ENCODE measurements at places on chromosomes 16 and 17.

GRCh38 chr16:86227801-86228200, 282.5 kb upstream of the FOXF1 start:
- DNase-seq = no peak

GRCh38 chr16:89171216-89172170, at the start of gene CDH15:
CDH15 (plus strand) TSS chr16:89171748; CDS start chr16:89171832, 84 bp downstream.
- peak; percentile 93 for DNase-seq

GRCh38 chr17:66143657-66144282, 48.2 kb downstream of the CEP112 start:
- no peak for DNase-seq

- peak; percentile 41 for DNase-seq
These were observed 8.0 kb downstream of the FLYWCH1 start for GRCh38 chr16:2919511-2920255.

DNA sequence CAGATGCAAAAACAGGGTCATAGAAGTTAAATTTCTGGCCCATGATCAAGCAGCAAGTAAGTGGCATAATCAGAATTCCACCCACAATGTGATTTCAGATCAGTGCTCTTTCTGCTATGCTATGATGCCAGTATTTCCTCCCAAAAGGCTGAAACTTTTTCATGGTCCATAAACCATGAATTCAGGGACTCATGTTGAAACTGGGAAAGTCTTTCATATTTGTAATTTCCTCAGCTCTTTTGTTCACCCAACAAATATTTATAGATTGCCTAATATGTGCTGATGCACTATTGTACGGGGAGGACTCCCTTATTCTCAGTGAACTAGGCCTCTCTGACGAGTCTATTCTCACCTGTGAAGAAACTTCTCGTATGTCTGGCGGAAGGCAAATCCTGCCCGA, 156.3 kb downstream of the MYO1D start:
- no peak for DNase-seq

- DNase-seq = no peak
These were observed 2.6 kb upstream of the DNAH2 start for GRCh38 chr17:7714721-7715594.

- DNase-seq = no peak
These were observed 452.0 kb downstream of the SOX9 start for GRCh38 chr17:72572604-72573491.

- DNase-seq = no peak
These were observed 43.4 kb upstream of the CRHR1 start for GRCh38 chr17:45740553-45741330.

- DNase-seq = no peak
These were observed 40.3 kb downstream of the HOXB1 start for GRCh38 chr17:48490451-48490892.

DNA sequence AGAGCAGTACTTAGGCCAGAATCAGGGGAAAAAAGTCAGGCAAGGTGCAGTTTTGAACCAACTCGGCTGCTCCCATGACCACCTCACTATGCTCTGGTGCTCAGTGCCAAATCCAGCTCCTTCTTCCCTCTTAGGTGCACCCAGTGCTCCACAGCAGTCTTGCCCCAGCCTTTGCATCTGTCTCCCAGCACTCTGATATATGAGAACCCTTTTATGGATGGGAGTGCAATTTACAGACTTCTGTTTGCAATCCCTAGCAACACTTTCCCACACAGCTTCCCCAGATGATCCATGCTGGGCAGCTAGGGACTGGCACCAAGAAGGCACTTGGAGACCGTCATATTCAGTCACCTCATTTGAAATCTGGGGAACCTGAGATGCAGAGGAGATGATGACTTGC, 267.9 kb upstream of the CCL2 start:
- DNase-seq = no peak

- DNase-seq = peak; percentile 59
These were observed 24.3 kb upstream of the KRT20 start for GRCh38 chr17:40909351-40909750.

DNA sequence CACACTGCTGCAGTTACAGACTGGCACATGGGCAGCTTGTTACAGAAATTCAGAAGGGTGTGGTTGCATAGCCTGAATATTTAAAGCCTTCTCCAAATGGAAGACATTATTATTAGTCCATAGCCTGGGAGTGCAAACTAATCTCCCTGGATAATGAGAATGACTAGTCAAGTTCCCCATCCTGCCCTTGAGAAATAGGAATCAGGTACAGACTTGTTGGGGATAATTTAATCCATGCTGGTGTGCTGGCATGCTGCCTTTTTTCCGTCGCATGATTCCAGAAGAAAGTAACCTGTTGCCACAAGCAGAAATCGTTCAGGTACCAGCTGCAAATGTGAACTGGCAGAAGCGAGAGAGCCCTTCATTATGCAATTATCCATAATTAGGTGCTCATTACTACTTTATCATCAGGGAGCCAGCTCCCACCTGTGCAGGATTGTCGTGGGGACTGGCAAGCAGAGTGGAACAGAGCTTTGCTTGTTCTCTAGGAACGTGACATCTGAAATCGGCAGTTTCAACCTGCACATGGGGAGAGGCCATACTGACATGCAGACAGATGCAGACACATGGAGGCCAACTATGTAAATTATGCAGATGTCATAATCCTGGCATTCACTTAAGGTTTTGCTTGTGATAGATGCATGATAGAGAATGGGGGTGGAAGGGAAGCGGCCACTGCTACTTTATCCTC, 419.4 kb downstream of the PMP22 start:
- no peak for DNase-seq

DNA sequence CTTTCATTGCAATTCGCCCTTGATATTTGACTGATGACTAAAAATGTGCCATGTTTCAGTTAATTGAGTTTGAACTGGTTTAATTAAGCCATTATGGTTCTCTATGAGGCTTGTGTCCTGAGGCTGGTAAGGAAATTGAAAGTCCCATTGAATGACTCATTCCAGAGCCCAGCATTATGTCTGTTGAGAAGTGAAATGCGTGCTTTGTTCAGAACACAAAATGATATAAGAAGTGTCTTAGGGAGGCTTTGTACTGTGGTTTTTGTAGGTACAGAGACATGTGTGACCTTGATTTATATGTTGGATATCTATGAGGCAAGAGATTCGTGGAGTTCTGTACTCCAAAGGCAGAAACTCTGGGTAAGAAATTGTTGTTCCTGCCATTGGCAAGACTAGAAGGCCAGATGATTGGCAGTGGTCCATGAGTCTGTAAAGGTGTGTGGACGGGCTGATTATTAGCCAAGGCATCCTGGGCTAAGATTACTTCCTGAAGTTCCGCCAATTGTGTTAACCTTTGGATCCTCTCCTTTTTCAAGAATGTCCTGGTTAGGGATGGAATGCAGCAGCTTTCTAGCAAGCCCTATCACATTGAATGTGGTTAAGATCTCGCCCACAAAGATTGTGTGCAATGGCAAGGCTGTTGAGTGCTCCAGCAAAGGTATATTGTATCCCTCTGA, 103.7 kb downstream of the NPIPB5 start:
- DNase-seq = no peak

GRCh38 chr17:65772989-65773388, 211.5 kb upstream of the AXIN2 start:
- DNase-seq = no peak

DNA sequence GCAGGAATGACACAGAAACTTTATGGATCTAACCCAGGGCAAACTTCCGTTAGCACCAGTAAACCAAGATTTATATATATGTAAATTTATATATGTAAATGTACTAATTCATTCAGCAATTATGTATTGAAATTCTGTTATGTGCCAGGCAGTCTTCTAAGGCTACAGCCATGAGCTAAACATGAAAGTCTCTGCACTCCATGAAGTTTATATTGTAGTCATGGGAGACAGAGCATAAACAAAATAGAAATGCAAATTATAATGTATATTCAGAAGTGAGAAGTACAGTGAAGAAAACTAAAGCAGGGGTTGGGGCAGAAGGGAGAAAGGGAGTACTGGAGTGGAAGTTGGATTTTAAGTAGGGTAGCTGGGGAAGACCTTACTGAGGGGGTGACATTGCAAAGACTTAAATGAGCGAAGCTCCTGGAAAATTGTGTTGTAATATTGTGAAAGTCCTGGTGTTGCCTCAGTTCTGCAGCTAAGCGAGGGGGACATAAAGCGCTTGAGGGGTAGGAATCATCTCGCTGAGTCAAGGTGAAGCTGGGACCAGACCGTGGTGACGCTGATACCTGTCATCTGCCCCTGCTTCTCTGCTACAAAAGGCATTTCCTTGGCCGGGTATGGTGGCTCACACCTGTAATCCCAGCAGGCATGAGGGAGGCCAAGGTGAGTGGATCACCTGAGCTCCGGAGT, 64.8 kb downstream of the YPEL2 start:
- no peak for DNase-seq

GRCh38 chr16:83682116-83682867, 125.5 kb upstream of the HSBP1 start:
- DNase-seq = no peak

GRCh38 chr17:76726776-76727718, at the start of gene METTL23:
METTL23 (plus strand) TSS chr17:76726839; CDS start chr17:76729711, 2,872 bp downstream.
- peak; percentile 69 for DNase-seq

GRCh38 chr16:79535130-79535529, 65.4 kb downstream of the MAF start:
- no peak for DNase-seq

DNA sequence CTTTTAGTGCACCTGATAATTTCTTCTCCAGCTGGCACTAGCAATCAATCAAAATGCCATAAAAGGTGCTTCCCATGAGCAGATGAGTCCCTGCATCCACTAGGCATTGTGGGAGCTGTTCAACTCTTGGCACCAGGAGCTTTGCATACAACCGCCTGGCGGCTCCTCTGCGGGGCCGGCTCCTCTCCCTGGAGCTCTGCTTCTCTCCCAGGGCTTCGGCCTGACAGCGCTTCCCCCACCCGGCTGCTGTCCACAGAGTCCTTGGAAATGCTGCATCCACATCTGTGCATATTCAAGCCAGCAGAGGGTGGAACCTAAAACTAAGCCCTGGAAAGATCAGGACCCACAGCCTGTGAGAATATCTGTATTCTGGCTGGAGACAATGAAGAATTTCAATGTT, 62.9 kb downstream of the LMF1 start:
- no peak for DNase-seq

GRCh38 chr17:57357392-57357784, 101.1 kb downstream of the MSI2 start:
- DNase-seq = no peak

GRCh38 chr16:29805232-29806098, 864 bp upstream of the MAZ start:
- DNase-seq = peak; percentile 96

DNA sequence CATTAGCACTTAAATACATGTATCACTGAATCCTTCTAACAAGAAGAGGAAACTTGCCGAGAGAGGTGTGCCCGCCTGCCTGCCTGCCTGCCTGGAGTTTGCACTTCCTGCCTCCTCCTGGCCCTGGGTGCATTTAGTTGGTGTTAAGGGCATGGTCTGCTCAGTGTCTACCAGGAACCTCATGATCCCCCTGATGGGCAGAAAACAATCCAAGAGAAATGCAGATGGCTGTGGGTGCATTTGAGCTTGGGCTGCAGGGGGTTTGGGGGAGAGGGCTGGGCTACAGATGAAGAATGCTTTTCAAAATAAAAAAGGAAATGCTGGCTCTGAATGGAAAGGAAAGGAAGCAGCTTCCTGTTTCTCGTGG, 10.1 kb downstream of the KSR1 start:
- no peak for DNase-seq

GRCh38 chr17:76138234-76138895, 2.7 kb downstream of the FOXJ1 start:
- DNase-seq = no peak

GRCh38 chr16:58732545-58733247, 1.4 kb downstream of the GOT2 start:
- DNase-seq = no peak

DNA sequence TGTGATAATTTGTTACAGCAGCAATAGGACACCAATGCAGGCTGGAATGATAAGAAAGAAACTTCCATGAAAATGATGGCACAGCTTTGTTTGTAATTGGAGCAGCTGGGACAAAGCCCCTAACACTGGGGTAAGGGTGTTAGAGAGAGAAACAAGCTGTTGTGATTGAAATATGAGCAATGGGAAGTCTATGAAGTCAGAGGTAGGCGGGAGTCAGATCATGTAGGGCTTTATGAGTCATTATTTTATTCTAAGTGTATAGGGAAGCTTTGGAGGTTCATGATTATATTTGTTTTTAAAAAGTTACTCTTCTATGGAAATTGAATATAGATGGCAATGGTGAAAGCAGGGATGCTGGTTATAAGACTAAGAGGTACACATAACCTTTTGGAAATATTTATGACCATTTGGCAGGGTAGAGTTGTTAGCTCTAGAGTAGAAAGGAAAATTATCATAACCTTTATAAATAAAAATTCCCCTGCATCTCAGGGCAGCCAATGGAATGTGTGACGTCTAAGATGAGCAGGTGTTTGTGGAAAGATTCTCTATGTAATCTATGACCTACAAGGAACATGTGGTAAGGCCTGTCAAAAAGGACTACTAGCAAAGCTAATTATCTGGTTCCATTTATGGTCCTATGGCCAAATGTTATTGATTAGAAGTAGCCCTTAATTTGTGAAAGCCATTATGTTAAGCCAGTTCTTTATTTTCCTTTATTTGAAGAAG, 85.6 kb downstream of the KCNJ2 start:
- DNase-seq = no peak

Data from activated T-cell treated with anti-CD3 and anti-CD28 coated beads for 24 hours (primary cell).